ENCODE measurements at places on chromosomes 3 and 15. TPM values are rescaled to one million over a fixed set of nuclear protein-coding genes. Genes with fewer than 3 reads are reported as not detected.

DNA sequence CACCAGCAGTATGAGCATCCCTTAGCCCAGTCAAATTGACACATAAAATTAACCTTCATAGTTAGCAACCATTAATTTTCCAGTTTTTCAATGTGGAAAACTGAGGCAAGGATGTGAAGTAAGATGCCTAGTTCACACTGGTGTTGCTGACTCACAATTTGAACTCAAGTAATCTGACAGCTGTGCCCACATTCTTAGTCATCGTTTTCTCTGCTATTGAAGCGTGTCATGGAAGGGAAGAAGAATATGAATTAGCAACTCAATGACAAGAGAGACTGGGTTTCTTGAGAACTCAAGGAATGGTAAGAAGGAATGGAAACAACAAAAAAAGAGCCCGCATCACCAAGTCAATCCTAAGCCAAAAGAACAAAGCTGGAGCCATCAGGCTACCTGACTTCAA is 261.4 kb downstream of the EPHA3 start:
- DNase-seq = no peak

DNA sequence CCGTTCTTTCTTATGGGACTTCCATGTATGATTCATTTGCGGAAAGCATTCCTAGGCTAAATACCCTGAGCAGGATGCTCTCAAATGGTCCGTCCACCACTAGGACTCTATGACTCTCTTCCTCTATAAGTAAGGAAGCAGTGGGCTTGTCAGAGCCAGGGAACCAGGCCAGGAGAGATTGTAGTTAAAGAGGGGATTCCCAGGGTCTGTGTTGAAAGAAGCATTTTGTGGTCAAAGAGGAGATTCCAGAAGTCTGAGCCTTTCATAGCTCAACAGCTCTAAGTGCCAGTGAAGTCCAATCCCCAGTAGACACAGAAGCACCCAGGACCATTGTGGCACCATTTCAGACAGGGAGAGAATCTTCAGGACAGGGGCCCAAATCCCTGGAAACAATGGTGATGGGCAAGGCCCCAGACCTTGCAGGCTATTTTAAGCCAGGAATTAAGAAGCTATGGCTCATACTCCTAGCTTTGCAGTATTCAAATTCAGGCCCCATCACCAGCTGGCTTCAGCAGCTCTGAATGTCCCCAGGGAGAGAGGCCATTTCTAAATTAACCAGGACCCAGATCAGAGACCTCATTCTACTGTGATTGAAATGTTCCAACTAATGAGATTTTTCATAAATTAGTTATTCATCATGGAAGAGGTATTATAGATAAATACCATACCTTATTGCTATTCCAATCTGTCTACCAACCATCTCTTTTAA is 81.7 kb downstream of the CD47 start:
- no peak for DNase-seq

GRCh38 chr3:138206196-138206595 is 19.1 kb downstream of the ARMC8 start:
- DNase-seq = no peak

DNA sequence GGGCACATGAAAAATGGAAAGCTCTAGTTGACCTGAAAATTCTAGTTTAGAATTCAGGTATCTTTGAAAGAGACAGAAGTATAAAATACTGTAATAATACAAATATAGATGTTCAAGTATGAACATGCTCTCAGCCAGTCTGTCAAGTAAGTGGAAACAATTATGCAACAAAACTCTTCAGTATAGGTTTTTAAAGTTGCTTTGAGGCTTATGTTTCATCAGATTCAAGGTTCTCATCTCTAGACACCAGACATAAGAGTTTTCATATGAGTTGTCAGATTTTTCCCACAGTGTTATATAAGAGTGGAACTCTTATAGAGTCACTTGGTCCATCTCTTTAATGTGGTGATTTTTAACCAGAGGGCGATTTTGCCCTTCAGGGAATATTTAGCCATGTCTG is 22.0 kb downstream of the CMSS1 start:
- no peak for DNase-seq

TMEM89 gene
- not detected for total RNA-seq

GRCh38 chr3:25870452-25870851 is 80.6 kb downstream of the OXSM start:
- no peak for DNase-seq

DNA sequence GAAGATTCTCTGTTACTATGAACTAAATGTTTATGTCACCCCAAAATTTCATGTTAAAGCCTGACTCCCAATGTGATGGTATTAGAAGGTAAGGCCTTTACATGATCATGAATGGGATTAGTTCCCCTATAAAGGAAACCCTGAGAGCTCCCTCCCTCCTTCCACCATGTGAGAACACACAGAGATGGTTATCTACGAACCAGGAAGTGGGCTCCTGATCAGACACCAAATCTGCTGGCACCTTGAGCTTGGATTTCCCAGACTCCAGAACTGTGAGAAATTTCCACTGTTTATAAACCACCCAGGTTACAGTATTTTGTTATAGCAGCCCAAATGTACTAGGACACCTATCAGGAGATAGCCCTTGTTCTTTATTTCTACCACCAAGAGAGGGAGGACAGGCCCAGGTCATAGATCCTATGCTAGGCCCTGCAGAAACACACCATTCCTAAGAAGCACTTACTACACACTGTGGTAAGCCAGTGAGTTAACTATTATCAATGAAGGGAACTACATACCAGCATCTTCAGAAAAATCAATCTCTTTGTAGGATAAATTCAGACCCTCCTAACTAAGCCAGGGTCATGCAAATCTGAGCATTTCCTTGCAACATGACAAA is 59.0 kb downstream of the PRKAR2A start:
- DNase-seq = no peak

- no peak for DNase-seq
Observed at GRCh38 chr3:147420353-147421183, 11.4 kb downstream of the ZIC1 start.

GRCh38 chr3:10753964-10754363 is 62.1 kb upstream of the SLC6A11 start:
- no peak for DNase-seq

Data from upper lobe of left lung (tissue), 6 donors.